ENCODE measurements at places on chromosomes 16 and 17.

DNA sequence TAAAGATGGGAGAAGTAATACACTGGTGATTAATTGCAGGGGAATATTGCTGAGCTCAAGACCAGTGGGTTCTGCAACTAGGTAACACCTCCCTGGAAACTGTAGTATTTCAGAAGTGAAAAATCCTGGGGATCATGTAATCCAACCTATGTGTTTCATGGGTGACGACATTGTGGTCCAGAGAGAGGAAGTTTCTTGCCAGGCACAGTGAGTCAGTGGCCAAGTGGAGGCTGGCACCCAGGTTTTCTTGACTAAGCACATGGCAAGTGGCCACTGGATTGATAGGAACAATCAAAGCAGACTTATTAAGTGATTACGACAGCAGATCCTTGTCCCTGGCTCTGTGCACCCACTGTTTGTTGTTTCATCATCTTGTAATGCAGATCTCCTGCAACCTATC lies 14.6 kb upstream of the CIITA start:
- DNase-seq: no peak

DNA sequence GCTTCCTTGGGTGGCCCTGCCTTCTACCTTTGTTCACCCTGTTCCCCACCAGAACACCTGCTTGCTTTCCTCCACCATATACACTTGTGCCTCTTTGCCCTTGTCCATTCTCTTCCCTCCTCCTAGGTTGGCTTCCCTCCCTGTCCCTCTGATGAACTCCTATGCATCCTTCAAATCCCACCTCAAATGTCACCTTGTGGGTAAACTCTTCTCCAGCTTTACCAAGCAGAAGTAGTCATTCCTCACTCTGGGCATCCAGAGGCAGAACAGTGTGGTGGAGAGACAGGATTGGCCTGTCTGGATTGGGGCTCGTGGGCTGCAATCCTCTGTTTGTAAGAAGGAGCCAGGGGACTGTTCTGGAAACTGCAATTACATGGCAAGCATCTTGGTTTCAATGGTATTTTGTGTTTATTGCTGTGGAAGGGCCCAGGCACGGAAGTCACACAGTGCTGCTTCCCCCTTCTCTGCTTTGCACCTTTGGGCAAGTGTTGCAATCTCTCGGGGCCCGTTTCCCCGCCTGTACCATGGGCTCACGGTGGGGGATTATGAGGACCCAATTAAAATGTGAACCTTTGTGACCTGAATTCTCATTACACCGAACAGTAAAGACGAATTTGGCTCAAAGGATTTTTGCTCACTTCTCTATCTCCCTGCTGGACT lies 21.9 kb upstream of the NXPH3 start:
- no peak for DNase-seq

GRCh38 chr17:31318298-31318801 lies 3.1 kb downstream of the EVI2A start:
- no peak for DNase-seq

DNA sequence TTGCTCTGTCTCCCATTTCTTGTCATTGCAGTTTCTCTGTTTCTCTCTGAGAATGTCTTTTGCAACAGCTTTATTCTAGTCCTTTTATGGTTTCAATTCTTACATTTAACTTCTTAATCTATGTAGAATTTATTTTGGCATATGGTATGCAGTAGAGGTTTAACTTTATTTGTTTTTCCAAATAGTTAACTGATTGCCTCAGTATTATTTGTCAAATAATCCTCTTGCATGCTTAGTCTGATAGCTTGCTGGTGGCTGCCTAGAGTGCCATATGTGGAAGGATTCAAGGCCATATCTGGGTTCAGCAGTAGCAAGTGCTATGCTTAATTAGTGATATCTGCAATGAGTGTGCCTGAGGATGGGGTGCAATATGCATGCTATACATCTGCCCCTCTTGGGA lies 6.9 kb downstream of the SNTB2 start:
- no peak for DNase-seq

DNA sequence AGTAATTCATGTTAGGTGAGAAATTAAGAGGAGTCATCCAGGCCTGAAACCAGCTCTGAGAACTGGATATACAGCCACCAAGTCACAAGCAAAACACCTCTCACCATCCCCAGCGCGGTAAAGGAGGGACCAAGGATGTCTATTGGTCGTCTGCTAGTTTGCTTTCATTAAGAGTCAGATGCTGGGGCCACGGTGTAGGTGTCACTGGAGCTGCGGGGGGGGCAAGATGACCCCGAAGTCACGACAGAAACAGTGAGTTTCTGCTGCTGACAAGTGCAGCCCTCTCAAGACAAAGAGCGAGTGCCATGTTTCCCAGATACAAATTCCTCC lies 790 bp downstream of the NCBP3 start:
- DNase-seq: no peak

DNA sequence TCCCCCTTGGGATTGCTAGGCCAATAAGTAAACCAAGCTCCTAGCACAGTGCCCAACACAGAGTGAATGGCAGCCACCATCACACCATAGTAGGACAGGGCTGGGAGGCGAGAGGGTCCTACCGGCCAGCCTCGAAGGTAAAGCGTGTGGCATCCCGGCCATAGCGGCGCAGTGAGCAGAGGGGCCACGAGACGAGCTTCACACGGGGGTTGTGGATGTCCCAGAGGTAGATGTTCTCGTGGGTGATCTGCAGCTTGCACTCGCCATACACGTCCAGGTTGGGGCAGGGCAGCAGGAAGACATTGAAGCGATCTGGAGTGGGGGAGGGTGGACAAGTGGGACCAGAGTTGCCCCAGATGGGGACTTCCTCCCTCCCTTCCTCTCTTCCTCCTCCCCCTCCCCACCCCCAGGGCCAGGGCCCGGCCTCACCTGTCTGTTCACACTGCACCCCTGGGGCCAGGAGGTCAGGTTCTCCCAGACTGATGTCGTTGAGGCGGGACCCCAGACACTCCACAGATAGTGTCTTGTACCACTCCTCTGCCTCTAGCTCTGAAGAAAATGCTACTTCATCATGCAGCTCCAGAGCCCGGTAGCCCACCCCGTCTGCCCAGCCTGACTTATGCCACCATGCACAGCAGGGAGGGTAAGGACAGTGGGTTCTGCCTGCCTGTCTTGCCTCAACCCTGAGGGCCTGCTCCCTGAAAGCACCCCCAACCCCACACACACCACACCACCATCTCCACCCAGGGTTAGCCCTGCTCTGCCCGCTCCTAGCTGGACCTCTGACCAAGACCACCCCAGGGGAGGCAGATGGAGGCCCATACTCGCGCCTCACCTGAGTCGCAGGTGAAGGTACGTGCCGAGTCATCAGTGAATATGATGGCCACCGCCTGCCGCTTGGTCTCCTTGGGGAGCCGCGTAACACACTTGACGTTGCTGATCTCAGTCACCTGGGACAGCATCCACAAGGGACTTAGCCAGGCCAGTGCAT lies 11.3 kb downstream of the DOK4 start:
- no peak for DNase-seq

GRCh38 chr17:51257150-51258081 lies 2.4 kb downstream of the MBTD1 start:
- no peak for DNase-seq

GRCh38 chr16:27922433-27922832 lies 141.1 kb downstream of the GSG1L start:
- no peak for DNase-seq

GRCh38 chr16:77960766-77961165 lies 61.6 kb upstream of the CLEC3A start:
- DNase-seq: no peak

GRCh38 chr16:84538222-84538840 lies 33.9 kb upstream of the MEAK7 start:
- no peak for DNase-seq

- DNase-seq: no peak
Observed at GRCh38 chr16:47043200-47043599, 69.7 kb upstream of the DNAJA2 start.

DNA sequence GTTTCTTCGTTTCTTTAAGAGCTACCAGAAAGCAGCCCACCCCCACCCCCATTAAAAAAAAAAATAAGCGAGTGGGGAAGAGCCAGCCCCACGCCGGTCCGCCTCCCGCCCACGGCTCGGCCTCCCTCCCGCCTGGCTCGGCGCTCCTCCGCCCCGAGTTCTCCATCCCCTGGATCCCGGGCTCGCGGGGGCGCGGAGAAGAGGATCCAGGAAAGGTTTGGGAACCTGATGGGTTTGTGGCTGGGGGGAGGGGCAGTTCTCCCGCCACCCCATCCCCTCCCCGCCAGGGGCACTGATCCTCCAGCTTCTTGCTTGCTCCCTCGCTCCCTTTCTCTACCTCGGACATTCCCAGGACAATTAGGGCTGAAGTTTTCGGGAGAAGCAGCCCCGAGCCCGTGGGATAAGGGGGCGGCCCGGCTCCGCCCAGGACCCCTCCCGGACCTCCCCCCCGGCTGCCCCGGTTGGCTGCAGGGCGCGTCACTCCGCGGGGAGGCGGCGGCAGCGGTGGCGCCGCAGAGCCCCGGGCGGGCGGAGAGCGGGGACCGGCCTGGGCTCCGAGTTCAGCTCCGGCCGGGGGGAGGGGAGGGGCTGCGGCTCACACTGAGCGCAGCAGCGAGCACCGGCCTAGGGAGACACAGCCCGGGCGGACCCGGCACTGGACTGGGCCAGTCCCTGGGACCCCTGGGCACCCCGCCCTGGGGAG lies 1.0 kb upstream of the SALL1 start:
- DNase-seq: no peak

DNA sequence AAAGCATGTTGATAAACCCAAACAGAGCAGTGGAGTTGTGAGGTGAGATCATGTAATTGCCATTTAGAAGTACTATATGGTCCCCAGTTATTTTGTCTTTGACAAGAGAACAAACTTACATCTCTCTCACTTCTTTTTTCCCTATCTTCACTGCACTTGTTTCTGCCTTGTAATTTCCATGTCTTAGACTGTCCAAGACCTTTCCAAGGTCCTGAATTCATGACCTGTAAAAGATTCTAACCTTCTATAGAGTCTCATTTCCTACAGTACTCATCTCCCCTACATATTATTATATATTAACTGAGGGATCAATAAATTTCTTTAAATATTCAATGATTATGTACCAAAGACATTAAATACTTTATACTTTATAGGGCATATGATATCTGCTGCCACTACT lies 295.3 kb upstream of the KIF2B start:
- DNase-seq: no peak

- no peak for DNase-seq
Observed at GRCh38 chr16:24332178-24332577, 76.0 kb downstream of the CACNG3 start.

- DNase-seq: no peak
Observed at GRCh38 chr17:10156948-10157607, 41.3 kb downstream of the GAS7 start.

- DNase-seq: no peak
Observed at GRCh38 chr17:19768046-19768782, 20.1 kb upstream of the ALDH3A1 start.

- DNase-seq: no peak
Observed at GRCh38 chr17:68461122-68461539, 3.8 kb upstream of the WIPI1 start.

- no peak for DNase-seq
Observed at GRCh38 chr17:17844079-17844478, 7.3 kb upstream of the SREBF1 start.

DNA sequence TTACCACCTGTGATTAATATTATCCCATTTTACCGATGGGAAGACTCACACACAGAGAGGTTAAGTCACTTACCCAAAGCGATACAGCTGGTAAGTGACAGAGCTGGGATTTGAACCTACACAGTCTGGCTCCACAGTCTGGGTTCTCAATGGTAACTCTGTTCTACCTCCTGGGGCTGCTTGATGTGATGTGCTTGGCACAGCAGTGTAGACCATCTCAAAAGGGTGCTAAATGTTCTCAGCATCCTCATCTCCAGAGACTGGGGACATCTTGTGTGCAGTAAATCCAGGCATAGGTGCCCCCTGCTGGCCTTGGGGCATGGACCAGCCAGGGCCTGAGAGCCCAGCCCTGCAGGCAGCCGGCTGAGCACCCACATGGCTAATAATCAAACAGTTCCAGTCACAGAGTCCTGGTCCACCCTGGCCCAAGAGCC lies 15.4 kb upstream of the KATNB1 start:
- no peak for DNase-seq

DNA sequence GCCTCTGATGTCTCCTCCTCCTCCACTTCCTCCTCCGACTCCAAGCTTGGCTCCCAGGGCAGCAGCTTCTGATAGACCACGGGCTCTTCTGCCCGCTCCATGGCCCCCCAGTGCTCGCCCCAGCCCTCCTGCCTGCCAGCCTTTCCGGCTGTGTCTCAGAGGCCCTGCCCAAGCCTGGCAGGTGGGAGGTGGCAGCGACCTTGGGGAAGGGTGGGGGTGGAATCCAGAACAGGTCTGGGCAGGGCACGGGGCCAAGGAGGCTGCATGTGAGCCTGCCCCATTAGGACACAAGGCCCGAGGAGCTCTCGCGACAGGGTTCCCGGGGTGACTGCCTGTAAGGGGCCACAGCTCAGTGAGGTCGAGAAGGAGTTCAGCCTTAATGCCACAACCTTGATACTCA lies at the start of gene GGT6:
Gene GGT6 (minus strand): TSS at position 157 of the 400 bp plus-strand sequence. CDS start 56 bp downstream, at position 101.
- no peak for DNase-seq

GRCh38 chr16:27238016-27238587 lies 30.5 kb downstream of the NSMCE1 start:
- DNase-seq: no peak

- DNase-seq: no peak
Observed at GRCh38 chr16:88264641-88265285, 118.0 kb upstream of the ZNF469 start.

DNA sequence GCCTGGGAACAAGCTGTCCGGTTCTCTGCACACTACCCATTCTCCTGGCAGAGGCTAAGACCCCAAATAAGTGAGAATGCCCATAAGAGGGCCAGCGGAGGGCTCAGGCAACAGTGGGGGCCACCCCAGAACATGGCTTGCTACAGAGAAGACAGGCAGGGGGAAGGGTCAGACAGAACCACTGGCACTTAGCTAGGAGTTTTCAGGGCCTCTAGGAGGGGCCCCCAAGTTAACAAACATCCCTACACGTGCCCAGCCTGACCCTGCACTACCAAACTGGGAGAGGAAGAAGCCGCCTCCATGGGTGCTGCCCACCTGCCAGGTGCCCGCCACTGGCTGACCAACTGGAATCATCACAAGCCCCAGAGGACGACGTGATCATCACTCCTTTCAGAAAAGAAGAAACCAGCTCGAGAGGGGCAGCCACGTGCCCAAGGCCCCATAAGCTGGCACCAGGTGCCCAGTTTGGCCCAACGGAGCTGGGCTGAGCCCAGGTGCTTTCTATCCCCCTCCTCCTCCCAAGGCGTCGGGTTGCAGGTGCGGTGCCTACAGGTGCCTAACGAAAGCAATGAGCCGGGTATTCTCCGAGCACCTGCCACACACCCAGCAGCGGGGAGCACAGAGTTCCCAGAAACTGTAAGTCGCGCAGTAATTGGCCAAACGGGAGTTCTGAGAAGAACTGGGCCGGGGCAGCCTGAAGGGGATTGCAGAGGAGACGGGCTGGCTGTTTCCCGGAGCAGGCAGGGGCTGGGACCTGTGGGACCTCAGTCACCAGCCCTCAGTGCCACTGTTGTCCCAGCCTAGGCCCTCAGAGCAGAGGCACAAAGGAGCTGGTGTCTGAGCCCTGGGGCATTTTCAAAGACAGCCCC lies 13.2 kb downstream of the RPH3AL start:
- DNase-seq: no peak

DNA sequence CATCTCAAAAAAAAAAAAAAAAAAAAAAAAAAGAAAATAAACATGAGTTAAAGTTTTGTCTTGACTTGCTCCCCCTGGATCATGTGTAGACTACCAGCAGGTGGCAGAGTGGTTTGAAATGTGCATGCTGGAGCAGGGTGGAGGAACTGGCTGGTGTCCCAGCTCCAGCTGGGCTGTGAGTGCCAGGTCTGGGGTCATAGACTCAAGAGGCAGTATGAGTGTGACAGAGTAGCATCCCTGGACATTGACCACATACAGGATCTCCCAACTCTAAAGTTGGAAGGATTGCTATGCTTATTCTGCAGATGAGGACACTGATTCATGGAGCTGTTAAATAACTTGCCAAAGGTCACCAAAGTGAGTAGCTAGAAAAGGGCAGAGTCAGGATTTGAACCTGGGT lies 198.0 kb upstream of the MPHOSPH6 start:
- no peak for DNase-seq
